Activated CD8-positive, alpha-beta memory T cell treated with anti-CD3 and anti-CD28 coated beads, Interleukin-2, amount 10 ng/mL, durations not matched to agents 7 days and 5 days (primary cell): ENCODE measurements at places on chromosomes 7 and 10. TPM values are rescaled to one million over a fixed set of nuclear protein-coding genes. Genes with fewer than 3 reads are reported as not detected.

DNA sequence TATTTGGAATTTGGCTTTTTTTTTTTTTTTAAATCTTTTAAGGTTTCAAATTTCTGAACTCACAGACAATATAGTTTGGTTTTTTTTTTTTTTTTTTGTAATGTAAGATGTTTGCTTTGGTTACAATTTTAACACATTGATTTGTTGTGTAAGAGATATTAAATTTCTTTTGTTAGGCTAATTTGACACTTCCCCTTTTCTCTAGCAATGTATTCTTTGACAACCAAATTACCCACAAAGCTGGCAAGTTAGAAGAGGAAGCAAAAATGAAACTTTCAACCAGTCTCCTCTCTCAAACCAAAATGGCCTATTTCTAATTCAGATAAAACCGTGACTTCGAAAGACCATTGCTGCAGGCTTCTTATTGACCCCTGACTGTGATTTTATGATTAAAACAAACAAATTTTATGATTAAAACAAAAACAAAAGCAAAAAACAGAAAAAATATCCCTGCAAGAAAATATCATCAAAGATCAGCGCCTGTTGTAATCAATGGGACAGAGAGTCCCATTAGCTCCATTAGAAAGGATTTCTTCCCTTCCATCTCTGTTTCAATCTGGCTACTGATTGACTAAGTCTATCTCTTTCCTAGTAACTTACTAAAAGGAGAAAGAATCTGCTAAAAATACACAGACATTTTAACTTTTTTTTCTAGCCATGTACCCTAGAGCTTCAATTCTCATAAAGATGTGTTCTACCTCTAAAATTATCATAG is 489.2 kb downstream of the MDFIC start:
- no peak for DNase-seq

GRCh38 chr7:755413-755805 is 28.3 kb upstream of the PRKAR1B start:
- no peak for DNase-seq

The OR9A2 gene
- total RNA-seq, result not detected

GRCh38 chr7:73429215-73429614 is 4.4 kb upstream of the FZD9 start:
- no peak for DNase-seq

The HSPA12A gene
- not detected for total RNA-seq

The DOCK1 gene
- total RNA-seq, result not detected

DNA sequence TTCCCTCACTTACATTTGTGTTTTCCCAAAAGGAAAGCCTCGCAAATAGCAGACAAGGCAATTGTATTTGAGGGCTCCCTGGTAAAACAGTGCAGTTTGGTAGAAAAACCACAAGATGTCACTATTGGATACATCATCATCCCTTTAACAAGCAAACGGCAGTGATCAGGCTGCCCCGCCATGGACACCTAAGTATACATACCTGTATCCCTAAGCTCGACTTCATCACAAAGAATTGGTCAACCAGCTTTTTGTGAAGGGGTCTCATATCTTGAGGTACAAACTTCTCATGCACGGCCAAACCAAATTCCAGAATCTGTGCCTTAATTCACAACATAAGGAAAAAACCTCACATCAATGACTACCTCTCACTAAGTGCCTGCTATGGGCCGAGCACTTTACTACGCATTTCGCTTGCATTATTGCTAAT is 179.5 kb upstream of the IMMP2L start:
- no peak for DNase-seq
